ENCODE measurements at places on chromosomes 1 and 21.

- no peak for DNase-seq
These were observed 88.8 kb upstream of the ARHGEF16 start for GRCh38 chr1:3365523-3366125.

- no peak for DNase-seq
These were observed 1.1 kb downstream of the RGS16 start for GRCh38 chr1:182602935-182603645.

- no peak for DNase-seq
These were observed at the start of gene PLA2G2D for GRCh38 chr1:20119347-20119746. TSS of gene PLA2G2D (minus strand) at chr1:20119536. CDS start at chr1:20119498, 38 bp downstream.

DNA sequence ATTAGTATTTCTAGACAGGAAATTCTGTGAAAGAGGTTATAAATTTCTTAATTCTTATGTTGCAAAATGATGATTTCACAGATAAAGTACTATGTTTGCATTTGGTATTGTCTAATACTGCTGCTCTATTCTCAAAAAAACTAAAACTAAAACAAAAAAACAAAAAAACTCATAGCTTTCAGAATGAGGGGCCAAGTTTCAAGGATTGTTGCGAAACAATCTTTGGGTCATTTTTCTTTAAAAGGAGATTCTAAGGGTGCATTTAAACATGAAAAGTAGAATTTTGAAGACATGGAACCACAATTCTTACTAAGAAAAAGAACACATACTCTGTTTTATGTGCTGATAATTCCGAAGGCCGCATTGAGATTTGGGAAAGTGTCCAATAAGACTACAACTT is 645.1 kb downstream of the ADGRL2 start:
- no peak for DNase-seq

- DNase-seq = no peak
These were observed 13.5 kb downstream of the ZBTB18 start for GRCh38 chr1:244064621-244065020.

DNA sequence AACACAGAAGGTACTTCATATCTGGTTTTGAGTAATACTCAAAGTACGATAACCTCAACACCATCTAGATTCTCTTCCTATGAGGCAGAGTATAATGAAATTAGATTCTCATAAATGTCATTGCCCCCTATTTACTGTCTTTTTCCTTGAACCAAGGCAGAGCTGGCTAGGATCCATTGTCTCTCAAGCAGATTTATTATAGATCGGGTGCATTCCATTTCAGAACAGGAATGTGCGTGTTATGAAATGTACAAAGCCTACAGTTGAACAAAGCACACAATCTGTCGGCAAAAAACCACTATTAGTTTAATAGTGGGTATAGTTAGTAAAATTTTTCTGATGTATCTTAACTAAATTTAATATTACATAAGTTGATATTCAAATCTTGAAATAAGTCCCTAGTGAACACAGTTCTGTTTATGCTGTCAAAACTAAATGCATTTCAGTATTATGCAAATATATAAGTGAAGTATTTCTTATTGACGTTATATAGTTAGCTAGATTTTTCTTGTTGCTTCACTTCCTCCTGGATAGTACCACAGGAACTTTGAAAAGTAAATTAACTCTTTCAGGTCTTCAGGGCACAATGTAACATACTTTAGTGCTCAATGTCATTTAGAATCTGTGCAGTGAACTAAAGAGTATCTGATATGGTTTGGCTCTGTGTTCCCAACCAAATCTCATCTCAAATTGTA is 92.1 kb downstream of the DDAH1 start:
- no peak for DNase-seq

DNA sequence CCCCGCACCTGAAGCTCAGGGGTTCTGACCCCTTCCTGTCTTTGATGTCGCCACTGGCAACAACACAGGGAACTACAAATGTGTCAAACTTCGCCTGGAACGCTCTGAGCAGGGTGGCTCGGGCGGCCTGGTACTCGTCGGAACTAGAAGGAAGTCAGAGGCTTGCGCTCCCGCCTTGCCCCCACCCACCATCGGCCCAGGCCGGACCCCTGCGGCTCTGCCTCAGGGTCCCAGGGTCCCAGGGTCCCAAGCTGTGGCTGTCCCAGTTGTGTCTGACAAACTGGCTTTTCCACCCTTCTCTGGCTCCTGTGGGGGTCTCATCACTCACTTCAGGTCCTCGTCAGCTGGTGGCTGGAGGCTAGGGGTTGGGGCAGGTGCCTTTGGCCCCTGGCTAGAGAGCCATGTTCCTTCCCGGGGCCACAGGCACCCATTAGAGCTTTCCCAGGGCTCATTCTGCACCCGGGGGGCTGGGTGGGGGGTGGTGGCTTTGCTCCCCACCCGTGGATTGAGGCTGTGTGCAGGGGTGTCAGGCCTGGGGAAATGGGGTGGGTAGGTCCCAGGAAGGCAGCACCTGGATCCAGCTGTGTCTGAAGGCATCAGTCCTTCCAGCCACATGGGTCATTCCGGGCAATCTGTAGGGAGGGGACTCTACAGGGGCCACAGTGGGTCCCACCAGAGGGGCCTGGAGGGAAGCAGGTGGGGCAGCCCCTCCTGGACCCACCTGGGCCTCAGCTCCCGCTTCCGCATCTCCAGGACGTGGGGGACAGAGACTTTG is 8.0 kb upstream of the TMEM52 start:
- no peak for DNase-seq

DNA sequence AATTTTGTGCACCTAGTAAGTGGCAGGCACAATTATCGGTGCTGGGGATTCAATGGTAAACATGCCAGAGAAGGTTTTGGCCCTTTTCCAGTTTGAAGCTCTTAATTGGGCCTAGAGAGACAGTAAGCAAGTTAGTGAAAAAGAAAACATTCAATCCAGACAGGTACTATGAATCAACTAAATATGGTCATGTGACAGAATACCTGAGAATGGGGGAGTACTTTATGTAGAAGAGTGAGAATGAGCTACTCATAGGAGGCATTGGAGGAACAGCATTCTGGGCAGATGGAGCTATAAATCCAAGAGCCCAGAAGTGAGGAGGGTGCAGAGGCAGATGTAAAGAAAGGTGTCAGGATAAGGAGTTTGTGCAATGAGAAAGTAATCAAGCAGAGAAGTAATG is 1017.9 kb downstream of the ADGRL2 start:
- no peak for DNase-seq

DNA sequence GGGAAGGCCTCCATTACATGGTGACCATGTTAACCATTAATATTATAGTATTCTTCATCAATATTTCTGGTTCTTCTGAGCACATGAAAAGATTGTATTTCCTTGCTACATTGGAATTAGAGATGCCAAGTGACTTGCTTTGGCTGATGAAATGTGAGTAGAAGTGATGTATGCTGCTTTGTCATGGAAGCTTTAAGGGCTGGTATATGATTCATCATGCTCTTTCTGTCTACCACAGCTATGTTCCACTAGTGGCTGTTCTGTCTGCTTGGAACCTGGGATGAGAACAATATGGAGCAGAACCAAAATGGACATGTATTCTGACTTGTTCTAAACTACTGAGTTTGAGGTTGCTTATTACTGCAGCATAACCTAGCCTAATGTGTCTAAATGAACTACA is 163.3 kb downstream of the TM2D1 start:
- no peak for DNase-seq

GRCh38 chr1:1899266-1899966 is 8.5 kb upstream of the GNB1 start:
- DNase-seq = no peak

Data from activated T-cell treated with anti-CD3 and anti-CD28 coated beads, Interleukin-2, amount 50 U/mL, for 48 hours (primary cell).